ENCODE measurements at places on chromosomes 6 and 20.

DNA sequence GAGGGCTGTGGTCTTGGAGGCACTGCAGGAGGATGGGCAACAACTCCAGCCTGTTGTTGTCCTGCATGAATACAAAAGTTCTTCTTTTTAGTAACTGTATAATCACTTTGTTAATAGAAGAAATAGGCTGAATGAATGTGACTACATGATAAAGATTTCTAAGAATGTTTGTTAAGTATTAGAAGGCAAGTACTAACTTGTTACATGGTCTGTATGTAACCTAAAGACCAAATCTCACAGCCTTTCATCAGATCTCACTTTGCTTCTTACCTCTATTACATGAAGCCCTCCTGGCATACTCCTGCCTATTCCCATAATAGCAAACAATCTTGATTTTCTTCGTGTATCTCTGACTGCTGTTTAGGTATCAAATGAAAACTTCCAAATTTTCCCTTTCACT, 73.4 kb downstream of the REPS1 start:
- no peak for DNase-seq

DNA sequence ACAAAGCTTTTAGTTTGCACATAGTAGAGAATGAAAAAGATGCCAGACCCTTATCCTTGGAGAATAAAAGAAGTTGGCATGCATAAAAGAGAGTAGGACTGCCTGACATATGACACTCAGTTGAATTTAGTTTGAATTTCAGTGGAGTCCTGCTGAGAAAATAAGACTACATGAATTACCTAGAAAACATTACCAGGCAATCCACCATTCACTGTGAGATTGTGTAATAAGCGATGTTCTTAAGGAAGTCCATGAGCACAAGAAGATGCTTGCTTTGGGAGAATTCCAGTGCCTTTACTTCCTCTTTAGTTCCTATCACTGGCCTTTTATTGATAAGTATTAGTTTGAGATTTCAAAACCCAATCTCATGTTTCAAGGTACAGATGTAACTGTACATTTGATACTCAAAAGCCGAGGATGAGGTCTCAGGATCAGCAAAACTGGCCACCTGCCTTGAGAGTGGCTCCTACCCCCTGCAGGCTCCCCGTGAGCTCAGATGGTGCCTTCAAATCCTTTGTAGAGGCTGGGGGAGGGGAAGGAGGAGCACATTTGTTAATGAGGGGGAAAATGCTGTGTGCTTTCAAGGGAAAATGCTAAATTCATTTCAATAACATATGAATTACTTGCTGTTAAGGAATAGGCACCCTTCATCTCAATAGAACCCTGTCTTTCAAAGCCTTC, 11.2 kb upstream of the UNC93A start:
- no peak for DNase-seq

DNA sequence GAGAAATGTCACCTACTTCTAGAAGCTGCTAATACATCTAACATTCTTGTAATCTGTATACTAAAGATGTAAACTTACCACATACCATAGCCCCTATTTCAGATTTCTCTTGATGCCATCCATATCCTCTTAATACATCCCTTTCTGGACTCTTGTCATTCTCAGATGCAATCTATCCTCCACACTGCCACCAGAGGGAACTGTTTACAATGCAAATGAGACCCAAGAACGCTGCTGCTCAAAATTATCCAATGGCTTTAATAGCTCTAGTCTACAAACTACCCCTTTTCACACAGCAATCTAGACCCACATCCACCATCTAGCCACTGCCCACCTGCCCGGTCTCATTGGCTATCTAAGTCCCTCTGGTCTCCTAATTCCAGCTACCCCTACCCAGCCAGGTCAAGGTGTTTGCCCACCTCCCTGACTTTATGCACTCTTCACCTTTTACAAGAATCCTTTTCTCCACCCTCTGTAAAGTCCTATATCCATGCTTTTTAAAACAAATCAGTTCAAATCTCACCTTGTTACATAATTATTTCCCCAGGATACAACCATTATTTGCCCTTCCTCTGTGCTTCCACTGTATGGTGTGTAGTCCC, 14.8 kb downstream of the FAXC start:
- no peak for DNase-seq

GRCh38 chr20:36269507-36269906, 33.2 kb downstream of the AAR2 start:
- no peak for DNase-seq

- no peak for DNase-seq
Observed at GRCh38 chr6:33205191-33206026, 954 bp downstream of the HSD17B8 start.

DNA sequence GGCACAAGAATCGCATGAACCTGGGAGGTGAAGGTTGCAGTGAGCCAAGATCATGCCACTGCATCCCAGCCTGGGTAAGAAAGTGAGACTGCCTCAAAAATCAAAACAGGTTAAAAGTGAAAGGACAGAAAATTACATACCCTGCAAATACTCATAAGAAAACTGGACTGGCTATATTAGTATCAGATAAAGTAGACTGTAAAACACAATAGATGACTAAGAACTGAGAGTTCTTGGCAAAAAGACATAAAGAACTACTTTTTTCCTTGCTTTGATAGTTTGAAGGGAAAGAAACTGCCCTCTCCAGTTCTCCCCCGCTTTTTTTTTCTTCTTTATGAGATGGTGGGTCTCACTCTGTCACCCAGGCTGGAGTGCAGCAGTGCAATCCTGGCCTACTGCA, 17.0 kb downstream of the SNX3 start:
- DNase-seq = no peak

DNA sequence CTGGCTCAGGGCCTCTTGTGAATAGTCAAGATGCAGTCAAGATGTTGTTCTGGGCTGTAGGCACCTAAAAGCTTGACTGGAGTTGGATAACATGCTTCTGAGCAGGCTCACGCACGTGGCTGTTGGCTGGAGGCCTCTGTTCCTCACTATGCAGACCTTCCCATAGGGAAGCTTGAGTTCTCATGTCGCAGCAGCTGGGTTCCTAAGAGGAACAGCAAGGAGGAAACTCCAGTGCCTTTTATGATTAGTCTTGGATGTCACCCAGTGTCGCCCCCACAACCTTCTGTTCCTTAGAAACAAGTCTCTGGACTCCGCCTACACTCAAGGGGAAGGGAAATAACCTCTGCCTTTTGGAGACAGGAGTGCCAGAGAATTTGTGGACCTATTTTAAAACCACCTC, 210.7 kb downstream of the BCAS1 start:
- DNase-seq = no peak

DNA sequence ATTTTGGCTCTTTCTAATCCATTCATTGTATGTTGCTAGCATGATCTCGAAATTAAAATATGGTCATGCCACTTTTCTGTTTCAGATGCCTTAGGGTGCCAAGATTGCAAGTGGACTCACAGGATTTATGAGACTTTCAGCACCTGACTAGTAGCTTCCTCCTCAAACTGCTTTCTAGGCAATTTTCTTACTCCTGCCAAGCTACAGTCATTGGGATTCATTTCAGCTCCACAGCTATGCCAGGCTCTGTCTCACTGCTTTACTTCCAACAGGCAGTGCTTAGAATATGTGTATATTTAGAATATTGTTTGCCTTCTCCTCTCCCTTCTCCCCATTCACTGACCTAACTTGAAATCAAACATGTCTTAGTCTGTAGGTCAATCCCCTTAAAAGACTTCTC, 681.4 kb downstream of the TENT5A start:
- DNase-seq = no peak

- no peak for DNase-seq
Observed at GRCh38 chr6:24897186-24897585, 38.6 kb downstream of the RIPOR2 start.

DNA sequence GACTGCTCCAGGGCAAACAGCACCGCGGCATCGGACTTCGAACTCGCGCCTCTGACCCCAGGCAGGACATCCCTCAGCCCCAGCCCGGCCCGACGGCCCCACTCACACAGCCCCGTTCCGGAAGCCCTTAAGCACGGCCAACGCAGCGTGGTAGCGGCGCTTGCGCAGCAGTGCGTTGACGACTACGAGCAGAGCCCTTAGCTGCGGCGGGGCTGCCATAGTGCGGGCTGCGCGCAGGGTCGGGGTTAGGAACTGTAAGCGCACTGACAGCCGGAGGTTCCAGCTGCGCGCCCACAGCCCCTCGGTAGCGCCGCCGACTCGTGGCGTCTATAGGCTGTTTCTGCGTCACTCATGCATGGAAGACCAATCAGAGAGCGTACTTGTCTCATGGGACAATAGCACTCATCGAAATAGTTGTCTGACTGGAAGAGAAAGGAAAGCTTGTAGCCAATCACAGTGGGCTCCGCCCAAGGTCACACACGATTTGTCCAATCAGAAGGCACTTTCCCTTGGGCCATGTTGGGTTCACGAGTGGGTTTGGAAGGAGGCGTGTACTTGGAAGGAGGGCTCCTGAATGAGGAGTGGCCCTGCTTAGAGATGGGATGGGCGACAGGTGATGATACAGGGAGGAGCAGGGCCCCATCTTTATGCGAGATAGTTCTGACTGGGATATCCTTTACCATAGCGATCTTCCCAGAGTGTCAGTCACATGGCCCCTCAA, at the start of gene PXMP4:
PXMP4 (minus strand) TSS at position 322 of the 721 bp plus-strand sequence; CDS start at position 219, 103 bp downstream.
- peak; percentile 88 for DNase-seq

DNA sequence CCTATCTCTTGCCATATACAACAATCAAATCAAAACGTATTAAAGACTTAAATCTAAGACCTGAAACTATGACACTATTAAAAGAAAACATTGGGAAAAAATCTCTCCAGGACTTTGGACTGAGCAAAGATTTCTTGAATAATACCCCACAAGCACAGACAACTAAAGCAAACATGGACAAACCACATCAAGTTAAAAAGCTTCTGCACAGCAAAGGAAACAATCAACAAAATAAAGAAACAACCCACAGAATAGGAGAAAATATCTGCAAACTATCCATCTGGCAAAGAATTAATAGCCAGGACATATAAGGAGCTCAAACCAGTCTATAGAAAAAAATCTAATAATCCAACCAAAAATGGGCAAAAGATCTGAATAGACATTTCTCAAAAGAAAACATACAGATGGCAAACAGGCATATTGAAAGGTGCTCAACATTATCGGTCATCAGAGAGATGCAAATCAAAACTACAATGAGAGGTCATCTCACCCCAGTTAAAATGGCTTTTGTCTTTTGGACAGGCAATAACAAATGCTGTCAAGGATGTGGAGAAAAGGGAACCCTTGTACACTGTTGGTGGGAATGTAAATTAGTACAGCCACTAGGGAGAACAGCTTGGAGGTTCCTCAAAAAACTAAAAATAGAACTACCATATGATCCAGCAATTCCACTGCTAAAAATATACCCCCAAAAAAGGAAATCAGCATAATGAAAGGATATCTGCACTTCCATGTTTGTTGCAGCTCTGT, 76.2 kb downstream of the SNX5 start:
- DNase-seq = no peak

DNA sequence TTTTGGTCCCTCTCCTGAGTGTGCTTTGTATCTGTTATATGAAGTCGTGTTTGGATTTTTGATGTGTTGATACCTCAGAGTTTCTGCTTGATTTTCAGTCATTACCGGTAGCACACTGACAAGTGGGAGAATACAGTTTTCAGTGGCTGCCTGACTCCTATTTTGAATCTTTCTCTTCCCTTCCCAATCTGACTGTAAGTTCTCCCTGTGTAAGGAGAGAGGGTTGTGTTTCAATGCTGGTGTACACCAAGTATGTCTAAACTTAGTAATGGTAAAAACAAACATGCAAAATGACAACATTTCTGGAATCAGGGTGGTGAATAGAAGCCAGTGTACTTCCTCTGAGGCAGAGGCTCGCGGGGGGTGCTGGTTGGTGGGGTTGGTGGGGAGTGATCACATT, 103.4 kb downstream of the HIVEP1 start:
- no peak for DNase-seq

DNA sequence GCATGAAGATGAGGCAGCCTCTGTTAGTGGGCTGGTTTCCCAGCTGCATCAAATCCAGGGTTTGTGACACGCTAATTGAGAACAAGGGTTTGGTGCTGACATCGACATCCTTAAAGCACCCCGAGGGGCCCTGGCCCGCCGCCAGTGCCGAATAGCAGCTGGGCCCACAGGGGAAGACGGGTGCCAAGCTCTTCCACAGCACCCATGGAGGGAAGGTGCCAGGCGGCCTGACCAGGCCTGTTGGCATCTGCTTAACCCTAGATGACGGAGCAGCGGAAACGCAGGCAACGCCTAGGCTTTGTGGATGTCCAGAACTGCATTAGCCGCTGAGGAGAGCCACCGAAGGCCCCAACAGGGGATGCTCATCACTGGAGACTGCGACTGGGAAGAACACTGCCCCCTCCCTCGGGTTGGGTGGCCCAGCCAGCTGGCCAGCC, 16.0 kb downstream of the UQCC2 start:
- no peak for DNase-seq
